ENCODE measurements at places on chromosomes 7 and 10.

GRCh38 chr7:150845421-150845861 is 6.9 kb upstream of the AOC1 start:
- peak; percentile 67 for DNase-seq

- no peak for DNase-seq
Measured at GRCh38 chr7:95059842-95060313, 152.5 kb downstream of the PPP1R9A start.

- DNase-seq: no peak
Measured at GRCh38 chr7:98974906-98975816, 96.8 kb downstream of the TRRAP start.

DNA sequence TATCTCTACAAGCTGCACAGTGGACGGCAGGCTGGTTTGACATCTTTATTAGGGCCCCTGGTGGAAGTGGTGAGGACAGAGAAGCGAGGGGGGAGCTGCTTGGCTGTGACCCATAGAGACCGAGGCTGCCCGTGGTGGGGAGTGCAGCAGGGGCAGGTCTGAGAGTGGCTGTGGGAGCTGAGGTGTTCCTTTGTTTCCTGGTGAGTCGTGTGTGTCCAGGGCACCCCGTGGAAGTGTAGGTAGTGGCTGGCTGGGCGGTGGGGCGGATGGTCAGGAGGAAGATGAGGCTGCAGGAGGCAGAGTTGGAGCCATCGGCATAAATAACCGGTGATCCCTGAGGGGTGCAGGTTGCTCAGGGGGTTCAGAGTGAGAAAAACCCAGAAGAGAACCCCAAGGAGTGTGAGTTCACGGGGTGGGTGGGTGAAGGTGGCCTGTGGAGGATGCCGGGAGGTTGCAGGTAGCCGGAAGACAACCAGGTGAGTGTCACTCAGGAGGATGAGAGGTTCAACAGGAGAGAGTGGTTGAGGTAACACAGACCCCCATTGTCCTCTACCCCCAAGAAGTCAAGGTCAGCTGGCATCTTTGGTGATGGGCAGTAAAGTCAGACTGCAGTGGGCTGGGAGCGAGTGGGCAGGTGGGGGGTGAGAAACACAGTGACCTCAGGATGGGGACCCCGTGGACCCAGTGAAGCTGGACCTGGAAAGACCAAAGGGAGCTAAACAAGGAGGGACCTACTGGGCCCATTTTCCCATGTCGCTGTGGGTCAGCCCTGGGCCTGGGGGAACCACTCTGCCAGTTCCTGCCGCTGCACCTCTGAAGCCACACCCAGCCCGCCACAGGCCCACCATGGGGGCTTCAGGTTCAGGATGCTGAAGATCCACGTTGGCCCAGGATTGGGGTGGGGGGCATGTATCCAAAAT is 7.8 kb downstream of the ATP6V0E2 start:
- DNase-seq: no peak

DNA sequence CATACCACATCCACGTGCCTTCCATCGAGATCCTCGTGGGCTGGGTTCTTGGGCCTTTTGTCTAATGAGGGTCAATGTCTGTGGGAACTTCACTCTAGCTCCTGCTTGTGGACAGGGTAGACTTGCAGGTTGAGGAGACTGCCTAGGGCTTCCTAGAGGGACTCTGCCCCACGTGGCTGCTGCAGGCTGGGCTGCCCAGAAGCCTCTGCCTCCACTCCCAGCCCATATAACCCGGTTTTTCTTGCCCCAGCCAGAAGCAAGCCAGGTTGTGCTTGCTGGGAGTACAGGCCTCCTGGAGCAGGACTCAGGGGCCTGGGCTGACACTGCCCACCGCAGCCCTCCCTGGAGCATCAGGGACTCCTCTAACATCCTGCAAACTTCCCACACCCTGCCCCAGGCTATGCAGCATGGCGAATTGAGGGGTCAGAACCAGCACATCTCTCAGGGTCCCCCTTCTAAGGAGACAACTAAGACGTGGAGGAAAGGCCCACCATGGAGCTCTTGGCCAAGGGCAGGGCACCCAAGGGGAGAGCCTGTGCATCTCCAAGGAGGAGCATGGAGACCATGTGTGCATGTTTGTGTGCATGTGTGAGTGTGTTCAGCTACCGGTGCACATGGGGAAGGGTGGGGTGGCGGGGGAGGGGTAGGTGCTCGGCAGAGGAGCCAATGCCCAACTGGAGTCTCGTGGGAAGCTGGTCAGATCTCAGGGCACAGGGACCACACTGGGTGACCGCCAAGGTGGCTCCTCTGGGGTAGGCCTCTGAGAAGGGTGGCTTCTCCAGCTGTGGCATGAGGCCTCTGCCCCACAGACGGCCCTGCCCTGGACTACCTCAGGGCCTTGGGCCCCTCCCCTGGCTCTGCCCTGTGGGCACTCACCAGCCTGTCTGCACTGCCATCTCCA is 62.6 kb downstream of the RASGEF1A start:
- peak; percentile 67 for DNase-seq

- peak; percentile 83 for DNase-seq
Measured at GRCh38 chr10:17029581-17030271, 99.9 kb downstream of the CUBN start.

- no peak for DNase-seq
Measured at GRCh38 chr7:119256001-119256400, 1017.0 kb upstream of the KCND2 start.

DNA sequence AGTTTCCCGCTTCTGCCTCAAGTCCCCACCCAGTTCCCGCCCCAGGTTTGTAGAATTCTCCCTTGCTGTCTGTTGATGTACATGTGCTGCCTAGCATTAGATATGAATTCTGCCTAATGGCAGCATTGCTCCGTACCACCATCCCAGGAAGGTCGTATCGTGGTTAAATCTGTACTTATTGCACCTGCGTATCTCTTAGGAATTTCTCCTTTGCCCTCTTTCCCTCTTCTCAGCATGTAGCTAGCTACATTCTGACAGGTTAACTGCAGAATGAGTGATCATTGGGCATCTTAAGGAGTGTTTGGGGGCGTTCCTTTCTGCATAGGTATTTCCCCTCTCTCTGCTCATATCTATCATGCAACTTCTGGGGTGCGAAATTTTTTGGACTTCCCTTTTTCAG is 293.1 kb downstream of the GPR158 start:
- DNase-seq: no peak

DNA sequence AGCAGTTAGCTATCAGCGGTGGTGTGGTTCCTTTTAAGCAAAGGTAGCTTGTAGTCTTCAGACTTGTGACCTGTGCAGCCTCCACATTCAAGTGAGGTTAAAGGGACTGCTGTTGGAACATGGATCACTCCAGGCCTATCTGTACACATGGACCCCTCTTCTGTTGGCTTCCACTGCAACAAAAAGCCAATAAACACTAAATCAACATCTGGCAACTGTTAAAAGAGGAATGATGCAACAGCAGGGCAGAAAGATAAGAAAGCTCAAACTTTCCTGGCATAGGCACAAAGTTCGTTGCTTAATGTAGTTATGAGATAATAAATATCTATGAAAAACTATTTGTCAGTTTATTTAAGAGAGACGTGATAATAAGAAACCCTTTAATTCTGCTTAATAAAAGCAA is 4.0 kb upstream of the MINPP1 start:
- DNase-seq: no peak

DNA sequence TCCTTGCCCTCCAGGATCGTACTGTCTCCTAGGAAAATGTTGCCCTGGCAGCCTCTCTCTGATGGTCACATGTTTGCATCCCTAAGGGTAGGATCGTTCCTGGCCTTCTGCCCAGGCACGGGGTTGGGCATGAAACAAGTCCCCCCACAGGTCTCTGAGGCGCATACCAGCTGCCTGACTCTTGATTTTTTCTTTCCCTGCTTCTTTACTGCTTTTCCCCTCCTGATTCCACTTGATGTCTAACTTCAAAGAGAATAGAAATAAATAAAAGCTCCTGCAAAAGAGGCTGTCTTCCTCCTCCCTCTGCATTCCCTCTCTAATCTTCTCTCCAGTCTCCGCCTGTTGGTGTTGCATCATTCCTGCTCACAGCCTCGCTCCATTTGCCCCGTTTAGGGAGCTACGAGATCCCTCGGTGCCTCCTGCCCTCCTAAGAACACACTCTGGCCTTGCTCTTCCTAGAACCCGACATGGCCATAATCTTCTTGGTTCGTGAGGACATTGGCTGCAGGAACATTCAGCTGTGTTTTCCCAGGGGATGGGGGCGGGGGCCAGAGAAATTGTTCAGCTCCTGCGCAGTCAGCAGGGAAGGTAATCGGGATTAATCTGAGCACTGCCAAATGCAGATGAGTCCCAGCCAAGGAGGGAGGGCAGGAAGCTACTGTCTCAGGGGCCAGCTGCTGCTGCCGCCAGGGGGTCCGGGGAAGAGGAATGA is 26.0 kb downstream of the LEP start:
- no peak for DNase-seq

GRCh38 chr7:132337450-132338080 is 238.7 kb downstream of the PLXNA4 start:
- no peak for DNase-seq

- no peak for DNase-seq
Measured at GRCh38 chr10:80561950-80562349, 24.2 kb downstream of the SH2D4B start.

GRCh38 chr10:25555865-25556264 is 378.2 kb upstream of the MYO3A start:
- DNase-seq: no peak

GRCh38 chr7:37724732-37725131 is 41.2 kb downstream of the GPR141 start:
- DNase-seq: no peak

DNA sequence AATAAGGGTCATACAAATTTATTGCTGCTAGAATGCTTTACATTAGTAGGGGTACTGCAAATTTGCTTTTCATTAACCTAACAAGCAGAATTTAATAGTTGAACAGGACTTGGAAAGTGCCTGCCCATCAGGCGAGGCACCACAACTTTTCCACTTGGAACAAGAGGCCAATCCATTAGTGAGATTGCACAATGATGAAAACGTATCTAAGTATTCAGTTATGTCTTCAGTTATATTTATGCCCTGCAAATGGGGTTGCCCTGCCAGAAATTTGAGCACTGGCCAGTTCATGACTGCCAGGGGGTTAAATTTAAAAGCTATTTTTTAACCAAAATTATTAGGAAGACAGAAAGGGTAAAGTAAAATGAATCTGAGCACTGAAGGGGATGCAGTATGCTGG is 111.1 kb upstream of the PALS2 start:
- DNase-seq: no peak

- DNase-seq: no peak
Measured at GRCh38 chr7:24754906-24755506, 2.3 kb downstream of the GSDME start.

- DNase-seq: no peak
Measured at GRCh38 chr10:98365406-98366061, 49.4 kb downstream of the PYROXD2 start.

GRCh38 chr7:37532636-37533035 is 84.0 kb upstream of the ELMO1 start:
- DNase-seq: no peak

DNA sequence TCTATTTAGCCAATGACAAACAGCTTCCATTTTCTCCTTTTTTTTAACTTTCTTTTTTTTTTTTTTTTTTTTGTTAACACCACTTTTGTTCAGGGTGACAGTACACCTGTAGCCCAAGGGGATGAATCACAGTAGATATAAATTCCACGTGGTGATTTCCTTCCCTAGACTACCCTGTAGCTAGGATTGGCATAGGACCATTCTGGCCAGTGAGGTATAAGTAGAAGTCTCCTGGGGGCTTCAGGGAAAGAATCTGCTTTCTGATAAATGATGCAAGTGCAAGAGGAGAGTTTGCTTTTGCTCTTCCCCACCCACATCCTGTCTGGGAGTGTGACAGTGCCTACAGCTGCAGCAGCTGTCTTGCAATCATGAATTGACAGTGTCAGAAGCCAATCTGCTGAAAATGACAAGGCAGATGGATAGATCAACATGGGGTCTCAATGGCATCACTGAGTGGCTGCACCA is 63.2 kb upstream of the TOMM7 start:
- DNase-seq: no peak

- DNase-seq: no peak
Measured at GRCh38 chr10:128866551-128866950, 600.5 kb upstream of the MGMT start.

DNA sequence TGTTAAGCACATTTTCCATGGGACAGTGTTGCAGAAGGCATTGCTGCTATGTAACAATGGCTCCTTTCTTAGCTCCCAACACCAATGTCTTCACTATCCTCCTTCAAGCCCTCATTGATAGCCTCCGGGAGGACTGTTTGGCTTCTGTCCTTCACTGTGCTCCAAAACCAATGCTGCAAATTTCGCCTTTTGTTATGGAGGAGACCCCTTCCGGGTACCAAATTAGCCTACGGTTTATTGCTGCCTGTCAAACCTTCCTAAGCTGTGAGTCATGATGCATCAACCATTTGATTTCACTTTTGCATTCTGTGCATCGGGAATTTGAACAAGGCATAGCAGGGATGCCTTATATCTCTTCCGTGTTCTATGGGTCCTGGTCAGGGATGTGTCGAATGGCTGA is 432.9 kb downstream of the GATA3 start:
- DNase-seq: no peak

- no peak for DNase-seq
Measured at GRCh38 chr7:964401-965231, 10.1 kb upstream of the ADAP1 start.

DNA sequence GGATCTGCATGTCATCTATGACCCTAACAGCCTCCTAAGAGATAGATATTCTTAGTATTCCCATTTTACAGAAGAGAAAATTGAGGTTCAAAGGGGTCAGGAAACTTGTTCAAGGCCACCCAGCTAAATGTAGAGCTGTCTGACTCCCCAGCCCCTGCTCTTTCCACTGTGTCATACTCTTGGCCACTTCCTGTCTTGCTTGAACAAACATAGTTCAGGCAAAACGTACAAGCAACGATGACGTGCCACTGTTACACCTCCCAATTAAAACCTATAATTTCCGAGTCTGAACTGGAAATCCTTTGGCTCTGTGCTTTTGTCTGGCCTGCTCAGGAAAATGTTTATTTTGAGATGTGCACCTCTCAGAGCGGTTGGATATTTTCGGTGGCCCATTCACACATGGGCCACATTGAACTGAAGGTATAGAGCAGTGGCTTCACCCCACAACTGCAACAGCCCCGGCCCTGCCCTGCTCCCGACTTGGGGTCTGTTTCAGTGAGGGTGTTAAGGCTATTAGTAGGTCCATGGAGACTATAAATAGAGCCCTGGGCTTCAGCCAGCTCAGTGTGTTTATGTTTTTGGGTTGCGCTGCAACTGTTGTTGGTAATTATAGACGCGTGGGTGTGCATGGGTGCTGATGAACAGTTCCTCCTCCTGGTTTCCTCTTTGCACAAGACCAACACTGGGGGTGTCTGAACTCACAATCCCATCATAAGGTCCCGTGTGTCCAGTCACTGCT is 172.3 kb upstream of the ADO start:
- DNase-seq: no peak

DNA sequence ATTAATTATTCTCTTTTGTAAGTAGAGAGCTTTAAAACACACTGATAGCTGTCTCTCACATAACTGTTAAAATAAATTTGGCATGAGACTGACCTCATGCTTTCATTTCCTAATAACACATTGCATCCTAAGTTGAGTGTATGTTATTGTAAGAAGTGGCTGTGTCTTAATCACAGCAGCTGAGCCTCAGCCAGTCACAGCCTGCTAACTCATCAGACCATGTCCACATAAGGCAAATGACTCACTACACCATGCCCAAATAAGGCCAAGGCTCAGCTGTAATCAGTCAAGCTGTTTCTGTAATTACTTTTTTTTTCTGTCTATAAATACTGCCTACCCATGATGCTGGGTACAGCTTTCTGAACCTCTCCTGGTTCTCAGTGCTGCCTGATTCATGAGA is 860.9 kb downstream of the XPNPEP1 start:
- DNase-seq: no peak
